ENCODE measurements at places on chromosomes 5 and 9.

GRCh38 chr5:144028058-144028457, 142.4 kb downstream of the YIPF5 start:
- DNase-seq, result no peak

- DNase-seq, result no peak
Observed at GRCh38 chr5:149177911-149178565, 36.7 kb downstream of the ABLIM3 start.

DNA sequence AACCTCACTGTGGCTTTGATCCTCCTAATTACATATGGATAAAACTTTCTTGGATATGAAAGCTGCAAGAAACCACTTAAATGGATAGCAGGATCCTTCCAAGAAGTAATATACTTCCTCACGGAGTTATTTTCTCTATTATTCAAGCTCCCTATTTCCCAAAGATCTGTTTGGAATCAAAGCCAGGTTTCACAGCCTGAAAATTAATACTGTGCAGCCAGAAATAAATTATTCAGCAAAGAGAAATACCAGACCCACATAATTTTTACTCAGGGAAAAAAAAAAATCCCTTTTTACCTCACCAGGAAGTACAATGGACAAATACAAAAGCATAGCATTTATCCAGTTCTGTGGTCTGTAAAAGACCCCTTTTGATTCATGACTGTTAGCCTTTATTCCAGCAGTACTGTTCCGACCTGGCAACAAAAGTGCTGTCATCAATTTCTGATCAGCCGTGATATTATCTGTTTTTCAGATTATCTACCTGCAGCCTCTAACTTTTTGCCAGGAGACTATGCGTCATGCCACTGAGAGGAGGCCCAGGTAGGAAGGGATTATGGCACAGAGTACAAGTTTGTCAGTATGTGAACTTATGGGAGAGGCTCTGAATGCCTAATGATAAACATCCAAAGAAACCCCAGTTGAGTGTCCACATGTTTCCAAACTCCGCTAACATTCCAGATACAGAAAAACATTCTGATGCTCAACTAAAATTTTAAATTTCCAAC, 57.0 kb downstream of the FBN2 start:
- no peak for DNase-seq

DNA sequence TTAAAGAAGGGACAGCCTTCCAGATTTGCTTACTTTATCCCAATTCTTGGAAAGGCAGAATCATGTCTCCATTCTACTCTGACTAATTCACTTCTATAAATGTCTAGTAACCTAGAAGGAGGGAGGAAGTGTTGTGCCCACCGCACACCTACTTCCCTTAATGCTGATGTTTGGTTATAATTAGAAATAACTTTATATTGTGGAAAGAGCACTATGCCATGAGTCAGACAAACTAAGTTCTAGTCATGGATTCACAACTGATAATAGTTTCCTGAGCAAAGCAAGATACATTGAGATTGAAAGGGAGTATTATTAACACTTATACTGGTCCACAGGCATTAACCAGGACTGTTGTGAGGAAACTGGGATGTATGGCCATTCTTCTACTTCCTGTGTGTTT, 345.9 kb upstream of the RPS23 start:
- no peak for DNase-seq

DNA sequence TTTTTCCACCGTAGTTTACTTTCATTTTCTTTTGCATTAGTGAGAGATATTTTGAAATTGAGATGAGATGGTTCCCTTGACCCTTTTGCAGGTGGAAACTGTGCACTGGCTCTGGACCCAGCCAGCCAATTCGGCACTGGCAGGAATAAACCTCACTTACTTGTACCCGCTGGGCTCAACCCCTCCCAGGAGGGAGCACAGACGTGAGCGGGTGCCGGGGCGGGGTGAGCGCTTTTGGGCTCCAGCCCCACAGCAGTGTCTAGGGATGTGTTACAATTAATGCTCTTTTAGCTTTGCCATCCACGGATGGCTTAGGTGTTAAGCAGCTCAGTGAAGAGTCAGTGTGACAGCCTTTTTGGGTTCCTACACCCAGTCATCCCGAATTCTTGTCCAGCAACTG, 766.1 kb upstream of the CHD1 start:
- no peak for DNase-seq

GRCh38 chr5:125189531-125189941, 443.1 kb upstream of the ZNF608 start:
- no peak for DNase-seq

- DNase-seq, result no peak
Observed at GRCh38 chr5:157602505-157602904, 26.9 kb upstream of the ADAM19 start.

- DNase-seq, result no peak
Observed at GRCh38 chr5:130050585-130050984, 146.3 kb downstream of the CHSY3 start.

GRCh38 chr9:108911820-108912219, 22.1 kb downstream of the ELP1 start:
- no peak for DNase-seq

GRCh38 chr9:71890042-71890679, 20.8 kb downstream of the ABHD17B start:
- no peak for DNase-seq

DNA sequence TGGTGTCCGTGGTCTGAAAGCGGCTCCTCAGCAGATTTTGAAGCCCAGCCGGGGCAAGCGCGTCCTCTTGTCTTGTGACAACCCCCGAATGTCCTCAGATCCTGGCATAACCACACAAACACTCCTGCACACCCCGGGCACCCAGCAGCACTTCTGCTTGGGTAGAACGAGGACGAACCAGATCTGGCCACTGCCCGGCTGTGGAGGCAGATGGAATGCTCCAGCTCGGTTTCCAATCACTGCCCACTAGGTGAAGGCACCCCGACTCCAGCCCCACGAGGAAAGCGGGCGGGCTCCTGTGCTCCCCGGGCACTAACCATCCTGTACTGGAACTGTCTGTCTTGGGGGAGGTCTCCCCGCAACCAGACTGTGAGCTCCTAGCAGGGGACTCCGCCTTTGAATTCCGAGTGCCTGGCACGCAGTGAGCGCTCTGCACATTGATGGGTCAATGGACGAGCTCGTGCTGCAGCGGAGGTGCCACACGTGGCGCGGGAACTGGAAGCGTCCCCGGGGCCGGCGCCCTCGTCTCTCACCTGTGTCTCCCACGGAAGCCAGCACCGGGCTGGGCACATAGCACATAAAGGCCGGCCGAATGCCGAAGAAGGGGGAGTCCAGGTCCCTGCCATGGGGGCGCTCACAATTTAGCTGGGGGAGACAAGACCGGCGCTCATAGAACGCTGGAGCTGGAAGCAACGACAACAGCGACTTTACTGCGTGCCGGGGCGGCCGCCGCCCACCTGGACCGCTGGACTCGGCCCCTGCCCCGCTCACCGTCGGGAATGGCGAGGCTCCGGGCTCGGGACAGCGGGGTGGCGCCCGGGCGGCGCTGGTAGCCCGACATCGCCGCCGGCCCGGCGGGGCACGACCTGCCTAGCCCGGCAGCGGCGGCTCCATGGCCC, 608 bp downstream of the ENTR1 start:
- DNase-seq, result no peak

DNA sequence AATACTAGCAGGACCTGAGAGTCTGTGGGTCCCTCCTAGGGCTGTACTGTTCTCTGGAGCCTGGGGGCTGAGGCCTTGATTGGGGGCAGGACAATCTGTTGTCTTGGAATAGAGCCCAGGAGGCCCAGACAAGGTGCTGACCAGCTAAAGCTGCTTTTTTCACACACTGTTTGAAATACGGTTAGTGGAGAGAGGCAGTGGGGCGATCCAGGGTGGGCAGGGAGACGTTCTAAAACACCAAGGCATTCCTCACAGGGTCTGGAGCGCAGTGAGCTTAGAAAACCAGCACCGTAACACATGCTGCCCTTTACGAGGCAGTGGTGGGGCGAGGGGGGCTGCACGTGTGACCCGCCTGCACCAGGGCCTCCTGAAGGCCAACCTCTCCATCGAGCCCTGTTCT, 55.1 kb downstream of the EHMT1 start:
- DNase-seq, result no peak

GRCh38 chr5:172591636-172592035, 49.4 kb upstream of the NEURL1B start:
- no peak for DNase-seq
